ENCODE measurements at places on chromosomes 16 and 17. TPM values are rescaled to one million over a fixed set of nuclear protein-coding genes. Genes with fewer than 3 reads are reported as not detected.
A peak's percentile ranks its signal among the peaks of the same experiment; 100 is the strongest.

DNA sequence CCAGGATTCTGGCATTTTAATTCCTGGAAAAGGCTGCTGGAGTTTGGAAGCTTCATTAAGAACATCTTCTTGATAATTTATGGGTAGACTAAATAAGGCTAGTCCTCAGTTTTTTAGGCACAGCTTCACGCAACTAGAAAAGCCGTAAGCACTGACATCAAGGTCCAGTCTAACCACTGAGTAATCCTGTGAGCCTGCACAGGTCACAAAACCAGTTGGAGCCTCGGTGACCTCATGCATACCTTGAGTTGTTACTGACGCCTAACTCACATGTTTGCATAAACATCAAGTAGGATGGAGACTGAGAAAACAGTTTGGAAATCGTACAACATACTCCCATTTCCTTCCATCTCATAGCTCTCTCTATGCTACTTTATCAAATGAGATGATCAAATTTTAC is 63.8 kb upstream of the RCVRN start:
- no peaks in the 10 kb centered on the region for H3K36me3 ChIP-seq
- H3K4me1 ChIP-seq: no peaks in the 10 kb centered on the region
- no peak overlapping the region for H3K4me3 ChIP-seq
- H3K27ac ChIP-seq: no peak overlapping the region

DNA sequence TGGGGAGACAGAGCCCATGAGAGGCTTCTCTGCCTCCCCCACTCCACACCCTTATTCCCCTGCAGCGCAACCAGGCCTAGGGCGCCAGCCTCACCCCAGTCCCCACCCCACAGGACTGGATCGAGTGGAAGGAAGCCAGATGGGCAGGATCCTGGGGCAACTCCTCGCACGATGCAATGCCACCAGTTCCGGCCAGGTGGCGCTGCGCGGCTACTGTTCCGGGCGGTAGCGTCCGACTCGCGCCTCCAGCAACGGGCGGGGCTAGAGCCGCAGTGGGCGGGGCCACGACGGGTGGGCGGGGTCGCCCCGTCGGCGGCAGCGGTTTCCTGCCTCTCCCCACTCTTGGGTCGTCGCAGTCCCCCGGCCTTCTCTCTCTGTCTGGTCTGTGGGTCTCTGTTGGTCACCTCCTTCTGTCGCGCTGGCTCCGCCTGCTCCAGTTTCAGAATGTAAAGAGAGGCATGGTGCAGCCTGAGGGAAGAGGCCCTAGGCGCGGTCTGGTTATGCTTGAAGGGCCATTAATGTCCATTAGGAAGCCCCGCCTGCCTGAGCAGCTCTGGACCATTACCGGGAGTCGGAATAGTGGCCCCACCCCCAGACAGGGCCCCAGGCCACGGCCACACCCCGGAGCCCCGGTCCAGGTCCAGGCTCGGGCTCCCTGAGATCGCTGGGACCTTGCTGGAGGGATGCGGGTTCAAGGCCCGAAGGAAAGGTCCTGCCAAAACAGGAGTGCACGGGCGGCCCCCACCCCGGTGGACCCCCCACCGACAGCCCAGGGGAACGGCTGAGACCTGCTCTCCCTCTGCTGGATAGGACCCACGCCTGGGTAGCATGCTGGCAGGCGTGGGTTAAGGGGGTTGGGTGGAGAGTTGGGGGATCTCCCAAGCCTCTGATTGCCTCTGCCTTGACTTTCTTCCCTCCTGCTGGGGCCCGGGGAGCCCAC is 3.3 kb upstream of the NHERF2 start:
- peak; percentile 63 for DNase-seq
- H3K27me3 ChIP-seq: no peaks in the 10 kb centered on the region
- no peaks in the 10 kb centered on the region for H3K36me3 ChIP-seq

DNA sequence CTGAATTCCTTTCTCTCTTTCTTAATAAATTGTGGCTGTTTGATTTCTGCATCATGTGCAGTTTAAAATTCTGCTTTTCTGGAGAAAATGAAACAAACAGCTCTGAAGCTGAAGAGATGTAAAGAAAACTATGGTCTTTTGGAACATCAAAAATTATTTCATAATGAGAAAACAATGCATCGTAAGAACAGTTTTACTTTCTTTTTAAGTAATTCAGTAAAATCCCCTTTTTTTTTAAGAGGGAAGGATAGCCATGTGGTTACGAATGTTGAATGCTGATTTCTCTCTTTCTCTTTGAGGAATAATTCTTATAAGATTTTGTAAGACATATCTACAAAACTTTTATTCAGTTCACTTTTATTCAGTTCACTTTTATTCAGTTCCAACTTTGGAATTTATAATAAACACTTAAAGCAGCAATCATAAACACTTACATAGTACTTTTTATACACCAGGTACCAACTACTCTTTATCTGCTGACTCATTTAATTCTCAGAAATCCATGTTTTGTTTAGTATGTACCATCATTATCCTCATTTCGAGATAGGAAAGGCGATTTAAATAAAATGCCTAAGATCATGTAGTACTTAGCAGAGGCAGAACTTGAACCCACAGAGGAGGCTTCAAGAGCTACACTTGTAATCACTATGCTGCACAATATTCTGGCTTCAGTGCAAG is 26.6 kb downstream of the CNTNAP4 start:
- no peak overlapping the region for H3K4me3 ChIP-seq
- H3K4me1 ChIP-seq: no peaks in the 10 kb centered on the region
- H3K36me3 ChIP-seq: no peaks in the 10 kb centered on the region
- no peak overlapping the region for H3K27ac ChIP-seq

DNA sequence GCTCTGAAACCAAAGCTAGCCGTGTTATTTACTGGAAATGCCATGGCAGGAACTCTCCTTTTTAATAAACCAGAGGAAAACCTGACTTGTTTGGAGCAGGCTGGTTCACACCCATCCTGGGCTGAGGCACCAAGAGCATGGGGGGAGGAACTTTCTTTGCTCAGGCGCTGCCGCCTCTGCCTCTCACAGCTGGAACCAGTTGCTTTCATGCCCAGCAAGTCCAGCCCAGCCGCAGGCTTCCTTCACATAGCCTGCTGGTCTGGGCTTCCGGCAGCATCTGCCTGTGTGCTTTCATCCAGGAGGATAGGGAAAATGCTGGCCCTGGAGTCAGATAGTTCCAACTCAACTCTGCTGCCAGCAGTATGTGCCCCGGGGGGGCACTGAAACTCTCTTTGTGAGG is 88.1 kb upstream of the ASIC2 start:
- H3K27me3 ChIP-seq: no peaks in the 10 kb centered on the region
- H3K27ac ChIP-seq: no peak overlapping the region
- no peaks in the 10 kb centered on the region for H3K36me3 ChIP-seq
- DNase-seq: no peak
- no peak overlapping the region for H3K4me3 ChIP-seq

DNA sequence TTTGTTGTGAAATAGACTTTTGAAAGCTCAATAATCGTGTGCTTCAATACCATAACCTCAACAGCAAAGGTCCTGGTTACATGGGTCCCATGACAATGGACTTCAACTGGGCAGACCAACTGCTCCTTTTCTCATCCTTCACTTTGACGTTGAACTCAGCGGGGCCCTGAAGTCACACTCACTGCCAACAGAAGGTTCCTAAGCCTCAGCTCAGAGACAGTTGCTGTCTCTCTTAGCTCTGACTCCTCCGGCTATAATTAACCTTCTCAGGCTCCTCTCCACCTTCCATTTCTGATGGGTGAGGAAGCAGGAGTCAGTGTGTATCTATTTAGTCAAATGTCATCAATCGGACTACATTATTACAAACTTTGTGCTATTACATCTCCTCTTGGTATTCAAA is 23.8 kb downstream of the MPP3 start:
- no peak for DNase-seq
- H3K4me3 ChIP-seq: no peak overlapping the region
- H3K36me3 ChIP-seq: no peaks in the 10 kb centered on the region
- no peak overlapping the region for H3K27ac ChIP-seq
- H3K4me1 ChIP-seq: no peaks in the 10 kb centered on the region
- no peaks in the 10 kb centered on the region for H3K27me3 ChIP-seq

DNA sequence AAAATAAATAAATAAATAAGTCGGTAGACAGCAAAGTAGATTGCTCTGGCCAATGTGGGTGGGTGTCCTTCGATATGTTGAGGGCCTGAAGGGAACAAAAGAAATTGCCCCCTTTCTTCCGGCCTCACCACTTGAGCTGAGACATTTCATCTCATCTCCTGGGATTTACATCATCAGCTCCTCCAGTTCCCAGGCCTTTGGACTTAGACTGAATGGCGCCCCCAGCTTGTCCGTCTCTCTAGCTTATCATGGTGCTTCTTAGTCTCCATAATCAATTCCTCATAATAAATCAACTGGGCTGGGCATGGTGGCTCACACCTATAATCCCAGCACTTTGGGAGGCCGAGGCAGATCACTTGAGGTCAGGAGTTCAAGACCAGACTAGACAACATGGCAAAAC is 13.8 kb upstream of the HAP1 start:
- no peaks in the 10 kb centered on the region for H3K4me1 ChIP-seq
- H3K27me3 ChIP-seq: no peaks in the 10 kb centered on the region
- H3K4me3 ChIP-seq: no peak overlapping the region
- no peaks in the 10 kb centered on the region for H3K36me3 ChIP-seq
- no peak for DNase-seq

GRCh38 chr17:21025451-21025850 is 17.4 kb downstream of the USP22 start:
- H3K4me1 ChIP-seq: peaks cover 7% of the 10 kb centered on the region
- no peaks in the 10 kb centered on the region for H3K27me3 ChIP-seq
- H3K36me3 ChIP-seq: peaks cover 24% of the 10 kb centered on the region
- H3K4me3 ChIP-seq: no peak overlapping the region
- H3K27ac ChIP-seq: no peak overlapping the region

- H3K27ac ChIP-seq: no peak overlapping the region
- no peaks in the 10 kb centered on the region for H3K27me3 ChIP-seq
- no peaks in the 10 kb centered on the region for H3K36me3 ChIP-seq
- DNase-seq: no peak
- H3K4me1 ChIP-seq: peaks cover 5% of the 10 kb centered on the region
These were observed 32.6 kb downstream of the RTN4RL1 start for GRCh38 chr17:1992541-1992940.

GRCh38 chr16:79130616-79131015 is 469.9 kb downstream of the MAF start:
- H3K27me3 ChIP-seq: no peaks in the 10 kb centered on the region
- H3K4me1 ChIP-seq: no peaks in the 10 kb centered on the region
- H3K27ac ChIP-seq: no peak overlapping the region
- no peak for DNase-seq

DNA sequence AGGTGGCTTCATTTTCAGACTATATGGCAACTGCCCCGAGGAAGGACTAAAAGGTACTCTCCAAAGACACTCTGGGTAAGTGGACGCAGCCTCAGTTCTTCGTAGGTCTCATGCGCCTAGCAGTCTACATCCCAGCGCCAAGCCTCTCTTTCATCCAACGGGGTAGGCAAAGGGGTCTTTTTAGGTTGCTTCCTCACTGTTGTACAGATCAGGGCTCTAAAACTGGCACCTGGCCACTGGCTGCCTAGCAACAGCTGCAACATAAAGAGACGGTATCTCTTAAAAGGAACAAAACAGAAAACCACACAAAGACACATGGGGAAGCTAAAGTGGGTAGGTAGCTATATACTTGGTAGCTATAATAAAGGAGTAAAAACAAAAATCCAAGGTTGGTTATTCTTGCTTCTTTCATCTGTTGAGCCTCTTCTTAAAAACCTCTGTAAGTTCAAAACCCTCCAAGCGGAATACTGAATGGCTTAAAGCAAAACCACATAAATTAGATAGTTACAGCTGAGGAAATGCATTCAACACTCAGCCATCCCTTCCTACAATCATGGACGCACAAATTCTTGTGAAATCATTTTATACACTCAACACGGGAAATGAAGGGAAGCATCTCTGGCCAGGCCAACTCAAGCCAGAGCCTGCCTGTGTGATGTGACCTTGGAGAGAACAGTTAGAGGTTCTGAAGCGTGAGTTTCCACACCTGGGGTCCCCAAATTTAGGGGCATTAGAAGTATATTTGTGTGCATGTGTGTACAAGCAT is 22.7 kb downstream of the CYTH1 start:
- no peak overlapping the region for H3K4me3 ChIP-seq
- no peaks in the 10 kb centered on the region for H3K36me3 ChIP-seq
- DNase-seq: no peak

- no peak overlapping the region for H3K27ac ChIP-seq
- H3K36me3 ChIP-seq: no peaks in the 10 kb centered on the region
- peaks cover 15% of the 10 kb centered on the region for H3K4me1 ChIP-seq
- no peak overlapping the region for H3K4me3 ChIP-seq
- no peaks in the 10 kb centered on the region for H3K27me3 ChIP-seq
These were observed 14.2 kb downstream of the SAMD14 start for GRCh38 chr17:50115756-50116155.

GRCh38 chr17:2297023-2297422 is 6.6 kb downstream of the SMG6 start:
- H3K27me3 ChIP-seq: no peaks in the 10 kb centered on the region
- no peaks in the 10 kb centered on the region for H3K4me1 ChIP-seq
- peaks cover 2% of the 10 kb centered on the region for H3K36me3 ChIP-seq
- H3K27ac ChIP-seq: no peak overlapping the region

DNA sequence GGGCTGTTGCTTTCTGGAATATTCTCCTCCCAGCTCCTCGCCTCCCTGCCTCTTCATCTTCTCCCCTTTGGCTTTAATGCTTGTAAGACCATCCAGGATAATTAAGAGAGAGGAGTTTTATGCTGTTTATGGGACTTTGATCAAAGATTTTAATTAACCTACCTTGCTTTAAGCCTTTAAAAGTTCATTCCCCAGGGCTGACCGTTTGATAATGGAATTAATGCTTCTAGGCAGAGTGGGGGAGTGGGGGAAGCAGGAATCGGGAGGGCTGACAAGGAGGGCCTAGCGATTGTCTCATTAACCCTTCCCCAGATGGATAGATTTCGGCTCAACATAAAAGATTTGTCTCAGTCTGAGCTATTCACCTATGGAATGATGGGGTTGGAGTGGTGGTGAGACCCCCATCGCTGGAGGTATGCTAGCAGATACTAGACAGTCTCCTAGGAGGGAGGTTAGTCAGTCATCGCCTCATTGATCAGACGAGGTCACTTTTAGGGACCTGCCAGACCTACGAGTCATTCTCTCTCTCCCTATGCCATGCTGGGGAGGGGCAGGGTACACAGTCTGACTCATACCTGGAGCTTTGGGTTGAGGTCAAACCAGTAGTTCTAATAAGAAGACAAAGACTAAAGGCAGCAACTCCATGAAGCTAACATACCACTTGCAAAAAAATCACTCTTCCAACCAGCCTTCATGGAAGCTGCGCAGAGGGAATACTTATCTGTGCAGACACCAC is 236.6 kb upstream of the NLRP1 start:
- H3K27me3 ChIP-seq: no peaks in the 10 kb centered on the region
- no peaks in the 10 kb centered on the region for H3K36me3 ChIP-seq
- no peak overlapping the region for H3K27ac ChIP-seq
- no peak overlapping the region for H3K4me3 ChIP-seq
- peak; percentile 51 for DNase-seq

- H3K27me3 ChIP-seq: peaks cover 9% of the 10 kb centered on the region
- no peaks in the 10 kb centered on the region for H3K4me1 ChIP-seq
- no peaks in the 10 kb centered on the region for H3K36me3 ChIP-seq
- no peak for DNase-seq
These were observed 300.9 kb upstream of the ASIC2 start for GRCh38 chr17:33593991-33594390.

SLC9A5 gene
- 1.7 TPM for total RNA-seq

DNAH9 gene
- total RNA-seq: not detected

CASKIN1 gene
- total RNA-seq: 4.5 TPM

MT1B gene
- total RNA-seq: not detected

CNTNAP4 gene
- total RNA-seq: not detected

CD300A gene
- total RNA-seq: 0.21 TPM

TPSD1 gene
- 0.26 TPM for total RNA-seq

GNG13 gene
- total RNA-seq: 0.23 TPM

TP53TG3D gene
- total RNA-seq: 1.6 TPM
